Stimulated activated CD8-positive, alpha-beta memory T cell treated with anti-CD3 and anti-CD28 coated beads, Interleukin-12 subunit alpha, Interleukin-12 subunit beta, amount 100 ng/mL, for 4 hours (primary cell): ENCODE measurements at places on chromosomes 7 and 10.

- no peak for DNase-seq
These were observed 13.0 kb upstream of the CHST15 start for GRCh38 chr10:124106241-124106879.

DNA sequence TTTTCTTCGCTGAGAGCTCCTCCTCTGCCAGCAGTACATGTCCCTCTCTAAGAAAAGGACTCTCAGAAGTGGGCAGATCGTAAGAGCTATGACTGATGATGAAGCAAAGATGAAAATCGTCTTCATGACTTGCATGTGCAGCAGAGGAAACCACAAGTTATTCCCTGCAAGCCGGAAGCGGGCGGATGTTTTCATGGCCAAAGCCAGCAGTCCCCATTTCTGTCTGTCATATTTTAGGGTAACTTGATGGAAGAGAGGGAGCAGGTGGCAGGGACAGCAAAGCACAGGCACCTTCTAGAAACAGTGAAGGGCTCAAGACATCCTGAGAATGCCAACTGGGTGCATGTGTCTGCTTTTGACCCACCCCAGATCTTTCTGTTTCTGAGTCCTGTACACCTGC lies 19.9 kb downstream of the KLF6 start:
- no peak for DNase-seq

DNA sequence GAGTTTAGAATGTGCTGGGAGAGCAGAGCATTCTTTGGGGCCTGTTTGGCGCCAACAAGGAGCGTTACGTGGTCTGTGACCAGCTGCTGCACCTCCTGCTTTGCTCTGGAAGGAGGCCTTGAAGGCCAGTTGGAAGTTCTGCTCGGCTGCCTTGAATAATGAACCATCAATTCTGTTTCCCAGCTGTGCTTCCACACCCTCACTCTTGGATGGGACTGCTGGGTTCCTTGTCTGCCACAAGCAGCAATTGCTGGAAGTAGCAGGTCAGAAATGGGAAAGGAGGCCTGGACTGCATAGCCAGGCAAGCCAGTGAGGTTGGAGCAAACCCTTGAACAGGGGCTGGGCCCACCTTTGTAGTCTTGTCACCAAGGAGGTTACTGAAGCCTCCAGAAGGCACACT lies 86.6 kb upstream of the INSYN2A start:
- DNase-seq: no peak

DNA sequence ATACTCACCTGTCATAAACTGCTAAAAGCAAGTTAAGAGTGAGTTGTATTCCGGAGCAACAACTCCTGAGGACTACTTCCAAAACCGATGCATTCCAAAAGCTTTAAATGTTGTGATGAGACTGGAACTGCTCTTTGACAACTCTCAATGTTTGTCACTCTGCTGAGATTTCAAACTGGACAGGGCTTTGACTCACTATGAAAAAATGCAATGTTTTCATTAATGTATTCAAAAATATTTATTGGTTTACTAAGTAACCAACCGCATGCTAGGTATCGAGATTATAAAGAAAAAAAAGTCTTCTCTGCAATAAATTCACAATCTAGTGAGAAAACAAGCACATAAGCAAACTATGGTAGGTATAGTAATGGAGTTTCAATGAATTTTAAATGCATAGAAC lies 107.9 kb upstream of the GNAI1 start:
- no peak for DNase-seq

GRCh38 chr10:122343135-122343800 lies 31.2 kb upstream of the PLEKHA1 start:
- DNase-seq: no peak

- no peak for DNase-seq
These were observed 19.6 kb downstream of the DLG5 start for GRCh38 chr10:77906951-77907421.

- DNase-seq: no peak
These were observed 14.9 kb downstream of the ANKMY2 start for GRCh38 chr7:16630654-16631053.

DNA sequence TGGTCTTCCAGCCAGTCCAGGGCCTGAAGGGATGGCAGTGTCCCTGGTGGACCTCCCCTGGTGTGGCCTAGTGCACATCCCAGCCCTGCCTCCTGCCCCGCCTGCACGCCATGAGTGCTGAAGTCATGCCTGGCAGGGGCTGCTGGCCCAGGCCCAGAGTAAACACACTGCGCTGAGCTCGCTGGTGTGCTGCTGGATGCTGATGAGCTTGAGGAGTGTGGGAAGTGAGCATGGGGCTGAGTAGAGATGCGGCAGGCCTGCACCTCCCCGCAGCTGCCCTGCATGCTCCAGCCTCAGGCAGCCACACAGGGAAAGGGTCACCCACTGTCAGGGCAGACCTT lies 43.2 kb downstream of the HTRA1 start:
- DNase-seq: no peak

DNA sequence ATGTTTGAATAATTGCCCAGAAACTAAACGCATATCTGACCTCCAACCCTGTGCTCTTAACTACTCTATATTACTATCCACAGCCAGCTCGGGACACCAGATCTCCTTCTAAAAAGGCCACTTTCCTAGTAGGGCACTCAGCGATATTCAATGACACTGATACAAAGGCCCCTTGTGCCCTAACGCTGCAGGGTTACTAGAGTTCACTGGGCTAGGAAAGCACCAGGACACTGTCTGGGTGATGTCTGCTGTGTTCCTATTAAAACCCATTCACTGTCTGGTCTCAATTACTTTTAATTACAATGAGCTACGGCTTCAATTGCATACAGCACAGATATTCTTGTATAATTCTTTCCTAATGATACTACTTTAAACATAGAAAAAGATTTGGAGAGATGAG lies 91.7 kb downstream of the SORCS1 start:
- DNase-seq: no peak

DNA sequence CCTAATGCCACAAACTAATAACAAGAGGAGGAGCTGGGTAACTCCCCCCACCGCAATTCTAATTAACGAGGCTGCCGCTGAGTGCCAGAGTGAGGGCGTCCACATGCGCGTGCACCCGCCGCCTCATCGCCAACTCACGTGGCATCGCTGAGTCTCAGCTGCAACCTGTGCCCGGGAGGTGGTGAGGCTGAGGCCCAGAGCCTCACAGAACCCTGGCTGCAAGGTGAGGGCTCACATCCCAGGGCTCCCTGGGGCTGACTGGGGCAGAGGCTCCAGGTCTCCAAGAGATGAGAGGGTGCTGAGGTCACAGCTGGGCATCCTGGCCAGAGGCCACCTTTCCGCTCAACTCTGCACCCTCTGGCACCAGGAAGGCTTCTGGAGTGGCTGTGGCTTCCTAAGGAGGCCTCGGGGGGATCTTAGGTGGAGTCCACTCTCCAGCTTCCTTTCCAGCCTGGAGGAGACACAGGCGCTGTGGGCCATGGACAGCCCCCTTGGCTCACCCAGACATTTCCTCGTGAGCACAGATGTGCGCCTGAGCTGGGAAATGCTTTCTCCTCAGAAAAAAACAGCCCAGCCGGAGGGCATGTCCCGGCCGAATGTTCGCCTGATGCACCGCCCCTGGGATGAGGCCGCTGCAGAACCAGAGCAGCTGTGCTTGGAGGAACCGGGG lies 242.6 kb downstream of the MAD1L1 start:
- DNase-seq: no peak

- DNase-seq: no peak
These were observed 38.7 kb downstream of the CALML3 start for GRCh38 chr10:5563321-5563961.

DNA sequence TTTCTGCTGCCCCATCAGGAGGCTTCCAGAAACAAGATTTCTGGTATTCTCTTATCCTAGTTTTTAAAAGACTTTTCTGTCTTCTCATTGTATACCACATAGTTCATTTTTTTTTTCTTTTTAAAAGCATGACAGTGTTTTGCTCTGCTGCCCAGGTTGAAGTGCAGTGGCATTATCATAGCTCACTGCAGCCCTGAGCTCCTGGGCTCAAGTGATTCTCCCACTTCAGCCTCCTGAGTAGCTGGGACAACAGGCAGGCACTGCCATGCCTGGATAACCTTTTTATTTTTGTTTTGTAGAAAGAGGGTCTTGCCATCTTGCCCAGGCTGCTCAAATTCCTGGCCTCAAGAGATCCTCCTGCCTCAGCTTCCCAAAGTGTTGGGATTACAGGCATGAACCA lies 757.6 kb downstream of the MAGI2 start:
- no peak for DNase-seq

GRCh38 chr10:51860257-51860656 lies 160.9 kb upstream of the CSTF2T start:
- DNase-seq: no peak

- no peak for DNase-seq
These were observed 11.8 kb upstream of the ACSL5 start for GRCh38 chr10:112361951-112362751.

DNA sequence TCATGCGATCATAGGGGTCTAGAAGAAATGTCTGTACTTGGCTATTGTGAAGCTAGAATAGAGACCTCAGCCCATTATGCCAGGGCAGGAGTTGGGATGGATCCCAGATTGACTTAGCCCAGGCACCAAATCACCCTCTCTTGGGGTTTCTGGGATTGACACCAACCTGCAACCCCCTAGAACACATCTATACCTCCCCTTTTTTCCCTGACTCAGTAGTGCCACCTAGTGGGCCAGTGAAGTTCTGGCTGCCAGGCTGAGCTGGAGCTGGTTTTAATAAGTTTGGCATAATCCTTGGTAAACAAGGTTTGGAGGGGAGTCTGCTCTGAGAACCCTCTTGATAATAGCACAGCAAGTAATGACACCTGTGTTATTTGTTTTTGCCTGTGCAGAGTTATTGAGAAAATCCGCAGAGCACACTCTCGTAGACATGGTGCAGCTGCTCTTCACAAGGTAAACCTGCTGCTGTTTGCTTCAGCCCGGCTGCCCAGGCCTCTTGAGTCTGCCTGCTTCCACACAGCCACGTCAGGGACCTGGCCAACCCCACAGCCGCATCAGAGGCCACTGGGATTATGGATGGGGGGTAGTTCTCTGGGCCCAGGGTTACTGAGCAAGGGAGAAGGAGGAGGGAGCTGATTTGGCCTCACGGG lies 43.3 kb upstream of the NFKB2 start:
- peak; percentile 31 for DNase-seq

- DNase-seq: no peak
These were observed 71.0 kb upstream of the ZNF479 start for GRCh38 chr7:57203161-57203791.

DNA sequence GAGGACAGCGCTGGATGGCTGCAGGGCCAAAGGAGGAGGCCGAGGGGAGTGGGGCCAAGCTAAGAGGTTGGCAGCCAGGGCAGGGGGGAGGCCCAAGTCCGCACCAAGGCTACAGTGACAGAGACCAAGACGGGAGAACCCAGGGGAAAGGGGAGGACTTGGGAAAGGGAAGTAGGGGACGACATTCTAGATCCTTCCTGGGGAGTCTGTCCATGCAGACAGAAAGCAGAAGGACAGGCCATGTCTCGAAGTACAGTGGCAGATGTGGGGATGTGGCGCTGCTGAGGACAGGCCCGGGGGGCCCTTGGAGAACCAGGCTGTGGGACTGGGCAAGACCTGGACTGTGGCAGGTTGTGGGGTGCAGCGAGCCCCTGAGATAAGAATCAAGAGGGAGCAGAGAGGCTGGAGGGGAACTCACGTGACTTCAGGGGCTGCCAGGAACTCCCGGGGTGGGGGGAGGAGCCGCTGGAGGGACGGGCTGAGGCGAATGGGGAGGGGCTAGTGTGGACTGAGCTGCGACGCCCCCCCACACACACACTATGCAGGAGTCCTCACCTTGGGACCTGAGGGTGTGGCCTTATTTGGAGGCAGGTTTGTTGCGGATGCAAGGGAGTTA lies 68.5 kb upstream of the TNRC18 start:
- no peak for DNase-seq

DNA sequence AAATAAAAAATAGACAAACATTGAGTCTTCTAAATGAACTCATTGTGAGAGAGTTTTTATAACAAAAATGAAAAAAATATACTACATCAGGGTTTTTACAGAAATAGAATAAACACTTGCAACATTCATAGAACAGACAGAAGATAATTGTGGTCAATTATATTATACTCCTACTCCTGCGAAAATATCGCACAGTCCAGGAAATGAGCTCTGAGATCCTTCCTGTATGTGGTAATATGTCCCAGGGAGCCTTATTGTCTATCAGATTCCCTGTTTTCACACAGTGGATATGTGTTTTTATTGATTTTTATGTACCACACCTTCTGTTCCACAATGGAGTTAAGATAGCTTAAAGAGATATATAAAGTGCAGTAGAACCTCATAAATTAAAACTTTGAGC lies 27.5 kb upstream of the RELN start:
- DNase-seq: no peak

- DNase-seq: no peak
These were observed 1.1 kb downstream of the RHOBTB1 start for GRCh38 chr10:60942788-60943315.

DNA sequence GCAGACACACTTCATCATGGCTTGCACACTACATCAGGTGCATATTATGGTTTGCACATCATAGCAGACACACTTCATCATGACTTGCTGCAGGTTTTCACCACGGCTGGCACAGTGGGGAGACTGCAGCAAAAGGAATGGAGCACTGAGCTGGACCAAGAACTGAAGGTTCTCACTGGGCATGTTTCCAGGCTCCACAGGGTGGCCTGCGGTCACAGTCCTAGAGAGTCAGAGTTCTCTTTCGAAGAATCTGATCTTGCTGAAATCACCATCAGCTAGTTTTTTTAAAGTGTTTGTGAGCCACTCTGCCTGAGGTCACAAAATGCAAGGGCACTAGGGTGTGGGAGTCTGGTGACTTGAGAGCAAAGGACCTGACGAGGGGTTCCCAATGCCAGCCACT lies 140.4 kb upstream of the NPY start:
- DNase-seq: no peak
